ENCODE measurements at places on chromosomes 4 and X.

GRCh38 chr4:176654565-176655216 lies 138.0 kb downstream of the VEGFC start:
- DNase-seq, result no peak

- no peak for DNase-seq
Measured at GRCh38 chr4:78784236-78784865, 8.2 kb downstream of the BMP2K start.

DNA sequence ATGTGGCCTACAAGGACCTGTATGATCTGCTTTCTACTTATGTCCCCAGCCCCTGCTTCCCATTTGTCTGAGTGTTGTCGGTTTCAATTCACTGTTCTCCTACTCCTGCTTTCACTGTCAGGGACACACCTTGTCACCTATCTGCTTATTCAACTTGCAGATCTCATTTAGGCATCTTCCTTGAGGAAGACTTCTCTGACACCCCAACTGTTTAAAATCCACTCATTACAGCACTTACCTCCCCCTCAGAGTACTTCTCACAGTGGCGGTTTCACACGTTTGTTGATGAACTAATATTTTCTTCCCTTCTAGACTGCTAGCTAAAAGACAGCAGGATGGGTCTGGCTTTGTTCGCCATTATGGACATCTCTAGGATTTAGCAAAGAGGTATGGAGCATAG lies 279.9 kb upstream of the TET2 start:
- no peak for DNase-seq

DNA sequence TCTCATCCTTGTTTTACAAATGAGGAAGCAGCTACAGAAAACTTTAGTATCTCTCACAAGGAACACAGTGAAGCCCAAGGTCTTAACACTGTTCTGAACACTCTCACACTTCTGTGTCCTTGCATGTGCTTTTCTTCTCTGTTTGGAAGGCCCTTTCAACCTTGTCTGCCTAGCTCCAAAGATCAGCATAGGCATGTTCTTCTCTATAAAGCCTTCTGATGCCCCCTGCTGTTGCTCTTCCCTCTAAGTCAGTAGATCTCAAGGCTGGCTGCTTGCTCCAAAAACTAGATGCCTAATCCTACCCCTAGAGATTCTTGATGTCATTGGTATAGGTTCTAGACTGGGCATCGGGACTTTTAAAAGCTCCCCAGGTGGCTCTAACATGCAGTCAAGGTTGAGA lies 5.9 kb downstream of the APOO start:
- peak; percentile 81 for DNase-seq

GRCh38 chrX:42694260-42694815 lies 83.6 kb downstream of the PPP1R2C start:
- no peak for DNase-seq

DNA sequence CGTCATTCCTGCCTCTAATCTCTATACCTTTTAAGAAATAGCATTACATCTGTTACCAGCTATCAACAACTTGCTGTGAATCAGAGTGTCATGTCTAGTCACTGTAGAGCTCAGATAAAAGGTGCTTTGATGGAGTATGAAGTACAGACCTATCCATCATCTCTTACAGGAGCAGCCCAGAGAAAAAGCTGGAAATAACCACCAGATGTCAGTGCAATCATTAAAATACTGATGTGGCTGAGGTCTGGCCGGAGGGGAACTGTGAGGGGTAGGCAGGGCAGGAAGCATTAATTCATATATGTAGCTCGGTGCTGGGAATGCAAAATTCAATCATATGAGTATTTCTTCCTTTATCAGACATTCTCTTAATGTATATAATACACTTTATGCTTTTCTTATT lies 100.6 kb downstream of the AKAP4 start:
- peak; percentile 45 for DNase-seq

GRCh38 chr4:74598611-74599325 lies 153.8 kb downstream of the AREG start:
- peak; percentile 18 for DNase-seq

DNA sequence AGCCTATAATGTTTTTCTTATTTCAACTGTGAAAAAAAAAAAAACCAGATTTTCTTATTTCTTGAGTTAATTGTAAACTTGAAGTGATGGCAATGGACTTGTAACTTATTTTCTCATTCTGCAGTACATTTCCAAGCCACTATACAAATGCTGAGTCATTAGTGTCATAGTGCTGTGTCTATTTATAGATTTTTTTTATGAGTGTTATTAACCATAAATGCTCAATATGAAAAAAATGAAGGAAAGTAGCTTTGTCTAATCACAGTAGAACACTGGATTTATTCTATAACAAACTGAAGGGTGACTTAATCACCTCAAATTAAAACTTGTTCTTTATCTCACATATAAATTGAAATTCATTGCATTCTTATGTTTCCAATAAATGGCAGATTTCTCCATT lies 718.6 kb downstream of the CCSER1 start:
- peak; percentile 64 for DNase-seq

DNA sequence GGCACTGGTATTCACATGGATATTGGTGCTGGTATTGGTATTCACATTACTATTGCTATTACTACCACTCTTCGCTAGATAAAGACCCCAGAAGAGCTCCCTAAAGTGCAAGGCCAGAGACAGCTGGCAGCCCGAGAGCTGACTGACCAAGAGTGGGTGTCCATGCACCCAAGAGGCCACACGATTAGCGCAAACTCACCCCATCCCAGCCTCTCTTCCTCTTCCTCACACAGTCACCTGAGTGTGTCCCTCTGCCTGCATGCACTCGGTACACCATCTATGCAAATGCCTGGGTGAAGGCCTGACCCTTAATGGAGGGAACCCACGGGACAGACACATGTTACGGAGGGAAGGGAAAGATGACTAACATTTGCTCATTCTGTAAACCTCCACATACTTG lies 86.7 kb downstream of the HAUS3 start:
- DNase-seq, result no peak

DNA sequence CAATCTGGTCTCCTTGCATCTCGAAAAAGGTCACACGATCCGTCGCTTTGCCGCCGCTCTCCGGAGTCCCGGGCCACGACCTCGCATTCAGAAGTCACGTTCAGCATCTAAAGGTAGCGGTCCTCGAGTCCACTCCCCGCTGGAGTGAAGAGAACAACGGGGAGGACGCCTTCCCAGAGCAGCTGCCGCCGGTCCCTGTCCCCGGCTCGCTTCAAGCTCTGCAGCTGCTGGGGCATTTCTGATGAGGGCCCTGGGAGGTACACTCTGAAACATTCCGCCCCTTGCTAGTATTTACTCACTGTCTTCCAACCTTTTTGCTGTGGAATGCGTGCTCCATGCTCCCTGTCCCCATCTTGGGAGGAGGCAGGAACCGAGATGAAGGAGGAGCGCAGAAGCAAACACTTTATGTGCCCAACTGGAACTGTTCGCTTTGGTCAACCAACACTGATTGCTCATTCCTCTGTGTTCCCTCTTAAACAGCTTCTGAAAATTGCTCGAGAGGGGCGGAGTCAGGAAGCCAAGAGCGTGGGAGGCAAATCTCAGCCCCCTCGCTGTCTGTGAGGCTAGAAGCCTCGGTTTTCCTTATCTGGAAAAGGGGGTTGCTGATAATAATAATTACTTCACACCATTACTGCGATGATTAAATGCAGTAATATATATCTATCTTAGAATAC lies 6.4 kb upstream of the VAMP7 start:
- DNase-seq, result no peak

GRCh38 chr4:16158504-16158852 lies 67.8 kb downstream of the TAPT1 start:
- DNase-seq, result no peak

GRCh38 chr4:147194114-147194513 lies 248.4 kb upstream of the TTC29 start:
- DNase-seq, result peak; percentile 13

DNA sequence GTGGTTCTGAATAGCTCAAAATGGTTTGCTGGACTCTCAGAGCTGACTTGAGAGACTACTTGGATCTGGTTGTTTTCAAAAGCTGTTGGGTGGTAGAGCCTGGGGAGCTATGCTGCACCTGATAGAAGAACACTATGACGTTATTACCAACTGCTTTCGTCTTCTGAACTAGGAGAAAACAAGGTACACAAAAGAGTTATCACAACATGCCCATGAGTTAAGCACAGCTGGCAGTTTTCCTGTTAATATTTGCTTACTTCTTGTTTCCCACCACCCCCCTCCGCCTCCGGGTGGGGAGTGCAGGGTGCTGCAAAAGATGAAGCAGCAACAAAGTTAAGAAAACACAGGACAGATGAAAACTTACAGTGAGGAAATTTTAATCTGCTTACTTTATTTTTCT lies 69.1 kb downstream of the RASL11B start:
- DNase-seq, result no peak

GRCh38 chr4:56048702-56049431 lies 100.1 kb downstream of the CEP135 start:
- peak; percentile 46 for DNase-seq

- DNase-seq, result no peak
Measured at GRCh38 chr4:104751468-104751867, 256.8 kb upstream of the CXXC4 start.

- DNase-seq, result no peak
Measured at GRCh38 chrX:140510306-140510676, 5.4 kb upstream of the SOX3 start.

DNA sequence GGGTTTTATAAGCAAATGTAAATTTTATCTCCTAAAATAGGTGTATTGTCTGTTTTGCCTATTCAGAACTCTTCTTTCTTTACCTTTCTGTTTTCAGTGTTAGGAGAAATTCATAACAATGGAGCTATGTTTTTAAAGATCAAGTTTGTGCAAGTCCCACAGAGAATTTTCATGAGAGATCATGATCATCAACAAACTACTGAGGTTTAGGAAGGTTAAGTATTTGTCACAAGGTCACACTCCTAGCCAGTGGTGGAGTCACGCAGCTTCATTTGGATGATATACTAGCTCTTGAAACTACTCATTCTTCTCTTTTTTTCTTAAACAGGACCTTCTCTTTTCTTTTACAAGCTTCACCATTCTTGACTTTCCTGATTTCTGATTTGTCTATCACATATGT lies 892.6 kb upstream of the FRG1 start:
- no peak for DNase-seq

- DNase-seq, result no peak
Measured at GRCh38 chrX:96204928-96205327, 479.7 kb upstream of the DIAPH2 start.

GRCh38 chr4:48015678-48016077 lies 803 bp downstream of the CNGA1 start:
- no peak for DNase-seq

- DNase-seq, result no peak
Measured at GRCh38 chr4:55018978-55019377, 106.4 kb downstream of the KDR start.

GRCh38 chr4:145709843-145710242 lies 29.9 kb downstream of the C4orf51 start:
- no peak for DNase-seq

GRCh38 chr4:8274765-8275547 lies 5.4 kb downstream of the HTRA3 start:
- no peak for DNase-seq

DNA sequence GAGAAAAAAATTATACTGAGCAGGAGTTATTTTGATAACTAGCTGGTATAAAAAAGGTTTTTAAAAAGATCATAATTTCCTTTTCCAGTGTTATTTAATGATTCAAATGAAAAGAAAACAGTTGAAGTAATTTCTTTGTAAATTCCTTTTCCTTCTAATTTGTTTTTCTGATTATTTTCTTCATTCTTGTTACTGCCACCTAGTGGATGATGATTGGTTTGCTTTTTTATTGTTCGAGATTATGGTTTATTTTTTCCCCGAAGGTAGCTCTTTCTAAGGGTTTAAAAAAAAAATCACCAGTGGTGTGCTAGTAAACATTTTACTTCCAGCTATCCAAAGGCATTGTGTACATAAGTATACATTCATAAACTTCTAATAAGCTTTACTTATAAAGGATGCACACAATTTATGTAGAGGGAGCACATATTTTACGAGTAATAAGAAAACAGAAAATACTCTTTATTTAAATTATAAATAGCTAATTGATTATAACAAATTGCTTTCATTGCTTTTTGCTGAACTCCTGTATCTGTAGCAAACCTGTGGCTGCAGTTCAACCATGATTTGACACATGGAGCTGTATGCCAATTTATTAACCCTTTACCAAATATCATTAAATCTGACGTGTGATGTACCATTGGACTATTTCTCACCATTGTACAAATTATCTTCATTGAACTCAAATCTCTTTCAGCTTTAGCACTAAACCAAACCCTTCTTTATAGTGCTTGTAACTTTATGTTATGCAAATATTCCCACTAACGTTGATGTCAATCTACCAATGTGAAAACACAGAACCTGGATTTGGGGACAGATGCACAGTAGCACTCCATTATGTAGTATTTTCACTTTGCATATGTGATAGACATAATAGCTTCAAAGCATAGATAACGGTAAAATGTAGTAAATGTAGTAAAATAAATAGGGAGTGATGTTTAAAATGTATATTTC lies 97.8 kb upstream of the ANK2 start:
- DNase-seq, result peak; percentile 39

DNA sequence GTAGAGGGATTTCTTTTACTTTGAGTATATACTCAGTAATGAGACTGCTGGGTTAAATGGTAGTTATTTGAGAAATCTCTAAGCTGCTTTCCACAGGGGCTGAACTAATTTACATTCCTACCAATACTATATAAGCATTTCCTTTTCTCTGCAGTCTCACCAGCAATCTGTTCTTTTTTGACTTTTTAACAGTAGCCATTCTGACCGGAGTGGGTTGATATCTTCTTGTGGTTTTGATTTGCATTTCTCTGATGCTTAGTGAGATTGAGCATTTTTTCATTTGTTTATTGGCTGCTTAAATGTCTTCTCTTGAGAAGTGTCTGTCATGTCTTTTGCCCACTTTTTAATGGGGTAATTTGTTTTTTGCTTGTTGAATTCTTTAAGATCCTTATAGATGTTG lies 43.3 kb downstream of the SPCS3 start:
- no peak for DNase-seq

DNA sequence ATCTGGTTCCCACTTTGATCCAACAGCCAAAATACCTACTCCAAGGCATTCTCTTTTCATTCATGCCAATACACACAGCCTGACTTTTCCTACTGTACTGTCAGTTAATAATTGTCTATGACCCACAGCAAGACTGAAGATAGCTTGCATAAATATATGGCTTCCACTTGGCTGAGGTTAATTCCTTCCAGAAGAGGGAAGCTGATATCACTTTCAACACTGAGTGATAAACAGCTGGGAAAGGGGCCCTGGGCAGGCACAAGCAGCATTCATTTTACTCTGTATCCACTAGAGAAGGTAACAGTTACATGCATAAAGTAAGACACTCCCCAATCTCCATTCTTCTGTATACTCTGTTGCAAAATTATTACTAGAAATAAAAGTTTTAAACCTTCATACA lies 200.2 kb upstream of the UGT8 start:
- no peak for DNase-seq
